Stimulated activated naive CD8-positive, alpha-beta T cell treated with anti-CD3 and anti-CD28 coated beads, Interleukin-15, amount 100 ng/mL, for 72 hours (primary cell): ENCODE measurements at places on chromosomes 12 and 14.

DNA sequence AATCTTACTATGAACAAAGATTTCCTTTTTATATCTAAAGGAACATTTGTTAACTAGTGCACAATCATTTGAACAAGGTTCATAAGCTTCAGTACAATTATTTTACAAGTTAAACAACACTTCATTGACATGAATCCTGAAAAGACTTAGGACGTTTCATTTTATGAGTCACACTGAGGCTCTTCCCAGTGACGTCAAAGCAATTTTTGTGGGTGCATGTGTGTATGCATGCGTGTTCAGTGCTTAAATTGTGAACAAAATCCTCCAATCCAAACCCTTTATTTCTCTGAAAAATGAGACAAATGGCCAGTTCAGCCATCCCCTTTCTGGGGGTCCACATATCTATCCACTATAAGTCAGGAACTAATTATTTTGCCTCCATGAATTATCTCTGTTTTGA, 2.9 kb downstream of the LMNTD1 start:
- no peak for DNase-seq

- DNase-seq = no peak
These were observed 60.3 kb downstream of the RIN3 start for GRCh38 chr14:92573761-92574498.

- no peak for DNase-seq
These were observed 102.7 kb downstream of the UNC79 start for GRCh38 chr14:93533437-93533836.

GRCh38 chr12:120199025-120199424, 1.9 kb downstream of the RPLP0 start:
- no peak for DNase-seq

DNA sequence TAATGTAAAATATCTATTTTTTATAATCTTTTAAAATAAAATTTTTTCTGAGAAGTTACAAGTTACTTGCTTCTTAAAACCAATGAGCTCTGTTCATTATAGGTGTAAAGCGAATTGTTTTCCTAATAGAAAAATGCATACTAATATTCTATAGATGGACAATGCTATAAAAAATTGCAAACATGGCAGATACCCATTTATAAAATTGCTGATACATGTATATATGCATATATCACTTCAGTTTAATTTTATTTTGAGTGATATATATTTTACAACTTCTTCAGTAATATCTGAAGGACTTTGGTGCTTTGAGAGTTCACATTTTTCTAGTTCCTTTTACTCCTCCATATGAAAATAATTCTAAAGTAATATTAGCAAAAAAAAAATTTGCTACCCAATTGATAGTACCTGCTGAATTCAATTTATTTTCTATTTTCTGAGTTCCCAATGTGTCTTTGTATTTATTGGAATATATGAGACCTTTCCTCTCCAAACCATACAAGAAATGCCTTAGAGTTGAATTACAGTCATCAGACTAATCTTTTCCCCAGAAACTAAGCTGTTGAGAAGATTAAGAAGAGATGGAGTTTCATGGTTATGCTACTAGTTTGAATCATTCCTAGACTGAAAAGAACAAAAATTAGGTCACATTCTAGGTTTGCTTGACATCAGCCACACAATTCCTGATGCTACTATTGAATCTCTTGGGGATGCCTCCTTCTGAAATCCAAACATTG, 1937.5 kb upstream of the SEL1L start:
- DNase-seq = no peak

DNA sequence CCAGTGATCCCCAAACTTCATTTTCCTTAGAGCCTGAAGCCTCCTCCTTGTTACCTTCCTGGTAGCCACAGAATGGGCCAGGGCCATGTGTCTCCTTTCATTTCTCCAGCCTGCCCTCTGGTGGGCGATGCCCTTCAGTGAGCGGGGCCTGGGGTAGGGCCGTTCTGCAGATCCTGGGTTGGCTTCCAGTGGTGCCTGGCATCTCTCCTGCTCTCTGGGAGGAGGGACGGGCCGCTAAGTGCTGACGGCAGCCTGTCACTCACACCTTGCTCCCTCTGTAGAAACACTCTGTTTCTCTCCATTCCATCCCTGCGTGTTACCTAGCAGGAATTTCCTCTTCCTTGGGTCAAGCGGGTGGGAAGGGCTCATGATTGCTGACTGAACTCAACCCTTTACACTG, 232.1 kb downstream of the CACNA1C start:
- DNase-seq = peak; percentile 35

GRCh38 chr12:67760586-67761275, 112.2 kb downstream of the DYRK2 start:
- no peak for DNase-seq

GRCh38 chr14:53399057-53399456, 245.9 kb upstream of the DDHD1 start:
- DNase-seq = no peak
